ENCODE measurements at places on chromosomes 2 and 18.

DNA sequence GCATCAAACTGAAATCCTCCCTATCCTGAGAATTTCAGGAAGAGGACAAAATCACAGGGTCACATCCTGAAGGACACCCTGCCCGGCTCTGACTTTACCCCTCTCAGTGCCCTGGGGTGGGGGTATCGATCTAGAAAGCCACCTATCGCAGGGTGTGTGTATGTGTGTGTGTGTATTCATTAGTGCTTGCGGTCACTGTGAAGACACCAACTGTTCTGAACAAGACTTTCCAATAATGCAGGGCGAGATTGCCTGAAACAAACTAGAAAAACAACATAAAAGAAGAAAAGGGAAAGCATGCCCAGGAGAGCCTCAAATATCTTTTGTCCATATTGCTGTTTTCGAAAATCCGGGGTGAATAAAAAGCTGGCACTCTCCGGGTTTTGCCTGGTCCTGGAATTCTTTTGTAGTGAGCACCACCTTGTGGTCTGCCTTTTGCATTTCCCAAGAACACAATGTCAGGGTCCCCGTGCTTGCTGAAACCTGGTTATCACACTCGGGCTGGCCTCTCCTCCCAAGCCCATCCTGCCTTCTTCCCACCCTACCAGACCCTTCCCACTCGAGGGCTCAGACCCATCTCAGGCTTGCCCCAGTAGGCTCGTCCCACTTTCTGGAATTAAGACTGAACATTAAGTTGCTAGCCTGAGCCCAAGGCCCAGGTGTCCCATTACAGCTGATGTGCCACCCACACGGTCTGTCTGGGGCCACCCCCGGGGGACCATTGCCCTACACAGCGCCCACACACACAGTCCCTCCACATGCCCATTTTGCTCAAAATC, 25.0 kb upstream of the COPS8 start:
- peak; percentile 67 for DNase-seq
- no peak overlapping the region for H3K27ac ChIP-seq
- no peak overlapping the region for H3K4me3 ChIP-seq
- no peaks in the 10 kb centered on the region for H3K27me3 ChIP-seq
- H3K36me3 ChIP-seq, result no peaks in the 10 kb centered on the region

DNA sequence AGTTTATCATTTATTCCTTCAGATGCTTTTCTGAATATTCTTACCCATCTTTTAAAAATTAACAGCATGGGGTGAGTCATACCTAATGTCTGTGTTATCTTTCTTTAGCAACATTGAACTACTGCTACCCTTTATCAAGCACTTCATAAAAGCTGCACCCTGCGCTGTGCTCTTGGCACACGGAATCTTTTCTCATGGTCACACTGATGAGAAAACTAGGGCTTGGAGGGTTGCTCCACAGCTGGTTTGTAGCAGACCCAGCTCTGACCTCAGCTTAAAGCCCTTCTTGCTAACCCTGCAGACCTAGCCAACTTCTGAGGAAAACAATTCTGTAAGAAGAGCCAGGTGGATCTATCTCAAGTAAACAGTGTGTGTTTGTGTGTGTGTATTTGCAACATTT, 106.3 kb downstream of the RNF144A start:
- H3K36me3 ChIP-seq, result peaks cover 9% of the 10 kb centered on the region
- no peaks in the 10 kb centered on the region for H3K27me3 ChIP-seq
- no peak overlapping the region for H3K4me3 ChIP-seq
- H3K4me1 ChIP-seq, result no peaks in the 10 kb centered on the region
- no peak for DNase-seq

DNA sequence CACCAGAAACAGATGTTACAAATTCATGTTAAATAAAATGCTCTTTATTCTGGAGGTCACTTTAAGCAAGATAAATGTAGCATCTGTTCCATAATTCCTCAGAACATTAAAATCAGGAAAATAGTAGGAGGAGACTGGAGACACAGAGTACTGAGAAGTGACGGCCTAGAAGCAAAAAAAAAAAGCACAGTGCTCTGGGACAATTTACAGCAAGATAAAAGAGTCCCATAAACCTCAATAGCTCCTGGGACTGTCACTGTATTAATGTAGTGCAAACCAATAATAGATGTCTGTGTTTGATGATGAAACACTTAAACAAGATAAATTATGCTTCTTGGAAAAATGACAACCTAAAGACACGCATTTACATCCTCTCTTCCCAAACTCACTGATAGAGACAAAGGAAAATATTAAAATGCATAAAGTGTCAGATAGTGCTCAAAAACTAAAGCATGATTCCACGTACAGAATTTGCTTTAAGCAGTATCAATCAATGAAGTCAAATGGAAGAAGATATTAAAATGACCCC, 338.8 kb upstream of the REG3G start:
- DNase-seq, result no peak
- H3K4me3 ChIP-seq, result no peak overlapping the region
- H3K27ac ChIP-seq, result no peak overlapping the region
- H3K27me3 ChIP-seq, result no peaks in the 10 kb centered on the region
- no peaks in the 10 kb centered on the region for H3K4me1 ChIP-seq
- H3K36me3 ChIP-seq, result no peaks in the 10 kb centered on the region

GRCh38 chr18:21484851-21485636, 115.5 kb downstream of the ESCO1 start:
- no peak overlapping the region for H3K27ac ChIP-seq
- H3K27me3 ChIP-seq, result no peaks in the 10 kb centered on the region
- DNase-seq, result no peak
- H3K4me3 ChIP-seq, result no peak overlapping the region

GRCh38 chr2:222708274-222708710, 36.8 kb downstream of the MOGAT1 start:
- H3K27me3 ChIP-seq, result no peaks in the 10 kb centered on the region
- no peak overlapping the region for H3K27ac ChIP-seq
- H3K36me3 ChIP-seq, result no peaks in the 10 kb centered on the region

DNA sequence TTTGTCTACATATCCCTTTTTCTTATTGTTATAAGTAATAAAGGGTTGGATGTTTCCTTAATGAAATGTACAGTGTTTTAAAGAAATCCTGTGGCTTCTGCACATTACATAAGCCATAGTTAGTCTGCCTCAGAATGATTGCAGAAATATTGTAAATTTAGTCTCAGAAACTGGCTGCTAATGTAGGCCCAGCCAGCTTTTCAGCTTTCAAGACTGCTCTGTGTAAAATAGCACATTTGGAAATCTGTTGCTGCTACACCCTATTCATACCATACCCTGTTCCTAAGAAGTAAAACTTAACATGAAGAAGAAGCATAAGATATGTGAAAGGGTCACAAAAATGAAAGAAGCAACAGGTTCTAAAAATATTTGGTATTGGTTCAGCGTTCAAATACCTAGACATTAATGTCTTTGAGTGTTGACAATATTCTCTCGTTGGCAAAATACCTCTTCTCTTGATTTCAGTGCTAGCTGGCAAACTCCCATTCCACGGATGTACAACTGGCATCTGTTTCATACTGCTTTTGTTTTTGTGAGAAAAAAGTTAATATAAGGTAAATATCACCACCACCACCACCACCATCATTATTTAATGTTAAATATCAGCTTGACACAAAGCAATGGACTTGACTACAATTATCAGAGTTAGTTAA, 19.2 kb upstream of the NCKAP1 start:
- H3K27ac ChIP-seq, result no peak overlapping the region
- no peaks in the 10 kb centered on the region for H3K4me1 ChIP-seq
- no peak overlapping the region for H3K4me3 ChIP-seq
- H3K27me3 ChIP-seq, result no peaks in the 10 kb centered on the region
- H3K36me3 ChIP-seq, result no peaks in the 10 kb centered on the region

DNA sequence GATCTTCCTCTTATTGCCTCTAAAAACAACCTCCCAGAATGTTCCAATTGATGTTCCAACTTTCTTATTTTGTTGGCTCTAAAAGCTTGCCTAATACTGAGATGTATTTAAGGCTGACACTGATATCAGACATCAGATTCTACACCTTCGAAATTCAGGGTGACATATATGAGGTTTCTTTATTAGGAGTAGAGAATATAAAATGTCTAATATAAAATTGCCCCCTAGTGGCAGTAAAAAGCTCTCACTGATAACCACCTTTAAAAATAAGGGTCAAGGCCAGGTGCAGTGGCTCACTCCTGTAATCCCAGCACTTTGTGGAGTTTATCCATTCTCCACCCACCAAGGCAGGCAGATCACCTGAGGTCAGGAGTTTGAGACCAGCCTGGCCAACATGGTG, 789.7 kb upstream of the SLC39A10 start:
- DNase-seq, result no peak
- no peak overlapping the region for H3K27ac ChIP-seq
- H3K4me1 ChIP-seq, result no peaks in the 10 kb centered on the region
- no peaks in the 10 kb centered on the region for H3K27me3 ChIP-seq

- no peak for DNase-seq
- H3K4me1 ChIP-seq, result no peaks in the 10 kb centered on the region
- H3K27me3 ChIP-seq, result no peaks in the 10 kb centered on the region
- no peak overlapping the region for H3K27ac ChIP-seq
- no peak overlapping the region for H3K4me3 ChIP-seq
Observed at GRCh38 chr2:128288781-128289180, 29.9 kb downstream of the HS6ST1 start.

DNA sequence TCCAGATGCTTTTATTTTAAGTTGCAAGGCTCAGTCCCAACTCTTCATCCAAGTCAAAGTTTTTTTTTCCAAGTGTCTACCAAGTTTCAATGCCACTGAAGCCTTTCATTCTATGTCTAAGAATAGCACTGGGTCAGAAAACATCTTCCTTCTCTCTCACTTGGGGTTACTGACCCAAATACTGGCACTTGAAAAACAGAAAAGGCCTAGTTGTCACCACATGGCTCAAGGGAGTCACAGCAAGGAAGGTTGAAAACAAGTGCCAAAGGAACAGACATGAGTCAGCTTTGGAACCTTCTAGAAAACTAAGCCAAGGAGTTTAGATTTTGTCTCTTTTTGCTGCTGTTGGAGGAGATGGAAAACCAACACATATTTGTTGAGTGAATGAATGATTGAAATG, 146.5 kb downstream of the COPS8 start:
- H3K4me1 ChIP-seq, result no peaks in the 10 kb centered on the region
- no peaks in the 10 kb centered on the region for H3K36me3 ChIP-seq

DNA sequence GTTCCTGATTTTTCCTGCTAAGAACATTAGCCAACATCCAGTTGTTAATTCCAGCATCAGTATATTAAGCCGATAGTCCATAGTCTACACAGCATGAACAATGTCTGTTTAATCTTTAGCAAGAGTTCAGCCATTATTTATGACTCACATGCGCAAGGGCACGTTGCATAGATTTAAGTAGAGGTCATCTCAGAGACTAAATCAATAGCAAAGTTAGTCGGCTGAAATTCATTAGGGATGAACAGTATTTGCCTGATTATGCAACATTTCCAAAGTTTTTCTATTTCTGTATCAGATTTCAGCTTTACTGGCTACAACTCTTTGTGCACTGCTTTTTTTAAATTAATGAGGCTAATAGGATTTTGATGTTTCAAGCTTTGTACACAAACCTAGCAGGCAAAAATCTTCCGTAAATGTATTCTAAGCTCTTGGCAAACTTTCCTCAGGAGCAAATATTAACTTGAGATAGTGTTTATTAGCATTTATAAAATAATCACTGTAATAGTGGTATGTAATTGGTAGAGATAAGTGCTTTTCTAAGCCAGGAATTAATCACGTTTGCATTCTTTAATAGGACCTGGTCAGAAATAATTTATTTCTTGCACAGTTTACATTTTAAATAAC, 578.7 kb upstream of the ID2 start:
- no peaks in the 10 kb centered on the region for H3K4me1 ChIP-seq
- no peaks in the 10 kb centered on the region for H3K27me3 ChIP-seq
- H3K27ac ChIP-seq, result no peak overlapping the region
- H3K4me3 ChIP-seq, result no peak overlapping the region

DNA sequence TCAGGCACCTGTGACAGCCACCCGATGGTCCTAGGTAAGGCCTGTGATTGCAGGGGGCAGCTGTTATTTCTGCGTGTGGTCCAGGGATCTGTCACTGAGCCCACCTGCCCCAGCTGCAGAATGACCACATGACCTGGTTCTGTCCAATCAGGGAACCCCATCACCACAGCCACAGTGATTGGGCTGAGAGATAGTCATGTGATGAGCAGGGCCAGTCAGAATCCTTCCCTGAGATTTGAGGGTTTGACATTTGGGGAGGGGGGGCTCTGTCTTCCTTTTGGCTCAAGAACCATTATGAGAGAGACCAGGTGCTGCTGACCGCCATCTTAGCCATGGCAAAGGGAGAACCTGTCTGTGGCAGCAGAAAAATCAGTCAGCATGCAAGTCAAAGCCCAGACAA, 147.2 kb downstream of the SMAD7 start:
- H3K4me3 ChIP-seq, result no peak overlapping the region
- H3K36me3 ChIP-seq, result no peaks in the 10 kb centered on the region
- no peaks in the 10 kb centered on the region for H3K4me1 ChIP-seq
- no peaks in the 10 kb centered on the region for H3K27me3 ChIP-seq
- no peak for DNase-seq
- no peak overlapping the region for H3K27ac ChIP-seq

DNA sequence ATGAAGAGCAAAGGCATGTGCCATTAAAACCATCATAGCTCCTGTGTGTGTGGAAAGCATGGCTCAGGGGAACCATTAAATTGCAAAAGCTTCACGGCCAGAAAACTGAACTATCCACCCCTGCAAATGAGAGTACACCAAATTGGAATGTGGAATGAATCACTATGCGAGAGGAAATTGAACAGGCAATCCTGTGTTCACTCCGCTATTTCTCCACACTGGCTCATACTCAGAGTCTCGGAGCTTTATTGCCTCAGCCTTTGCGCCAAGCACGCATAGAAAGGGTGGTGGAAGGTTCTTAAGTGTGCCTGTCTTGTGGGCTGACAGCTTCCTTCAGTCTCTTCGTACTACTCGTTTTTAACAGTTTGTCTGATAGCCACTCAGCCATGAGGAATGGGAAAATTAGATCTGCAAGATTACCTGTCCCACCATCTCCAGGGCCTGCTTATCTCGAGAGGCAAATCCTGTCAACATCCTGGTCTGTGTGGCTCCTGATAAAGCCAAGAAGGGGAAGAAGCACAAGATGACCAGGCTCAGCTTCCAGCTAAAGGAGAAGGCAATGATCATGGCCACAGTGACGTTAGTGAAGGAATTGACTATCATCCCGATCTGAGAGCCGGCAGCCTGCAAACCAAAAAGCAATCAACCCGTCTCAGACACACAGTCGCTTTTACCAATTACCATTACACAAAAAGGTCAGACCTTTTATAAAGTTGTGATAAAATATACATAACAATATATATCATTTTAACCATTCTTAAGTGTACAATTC, 34.9 kb downstream of the G6PC2 start:
- no peaks in the 10 kb centered on the region for H3K27me3 ChIP-seq
- DNase-seq, result no peak
- no peaks in the 10 kb centered on the region for H3K4me1 ChIP-seq
- no peaks in the 10 kb centered on the region for H3K36me3 ChIP-seq
- no peak overlapping the region for H3K4me3 ChIP-seq
- no peak overlapping the region for H3K27ac ChIP-seq
